ENCODE measurements at places on chromosomes 6 and 20. TPM values are rescaled to one million over a fixed set of nuclear protein-coding genes. Genes with fewer than 3 reads are reported as not detected.

GRCh38 chr20:47075263-47075662 is 180.6 kb downstream of the EYA2 start:
- no peaks in the 10 kb centered on the region for H3K36me3 ChIP-seq
- H3K27me3 ChIP-seq, result no peaks in the 10 kb centered on the region
- no peak overlapping the region for H3K4me3 ChIP-seq
- no peaks in the 10 kb centered on the region for H3K4me1 ChIP-seq
- H3K27ac ChIP-seq, result no peak overlapping the region

GRCh38 chr6:125195526-125195925 is 42.0 kb downstream of the TPD52L1 start:
- no peak overlapping the region for H3K4me3 ChIP-seq
- no peaks in the 10 kb centered on the region for H3K27me3 ChIP-seq
- no peaks in the 10 kb centered on the region for H3K36me3 ChIP-seq
- DNase-seq, result no peak
- peaks cover 37% of the 10 kb centered on the region for H3K4me1 ChIP-seq

DNA sequence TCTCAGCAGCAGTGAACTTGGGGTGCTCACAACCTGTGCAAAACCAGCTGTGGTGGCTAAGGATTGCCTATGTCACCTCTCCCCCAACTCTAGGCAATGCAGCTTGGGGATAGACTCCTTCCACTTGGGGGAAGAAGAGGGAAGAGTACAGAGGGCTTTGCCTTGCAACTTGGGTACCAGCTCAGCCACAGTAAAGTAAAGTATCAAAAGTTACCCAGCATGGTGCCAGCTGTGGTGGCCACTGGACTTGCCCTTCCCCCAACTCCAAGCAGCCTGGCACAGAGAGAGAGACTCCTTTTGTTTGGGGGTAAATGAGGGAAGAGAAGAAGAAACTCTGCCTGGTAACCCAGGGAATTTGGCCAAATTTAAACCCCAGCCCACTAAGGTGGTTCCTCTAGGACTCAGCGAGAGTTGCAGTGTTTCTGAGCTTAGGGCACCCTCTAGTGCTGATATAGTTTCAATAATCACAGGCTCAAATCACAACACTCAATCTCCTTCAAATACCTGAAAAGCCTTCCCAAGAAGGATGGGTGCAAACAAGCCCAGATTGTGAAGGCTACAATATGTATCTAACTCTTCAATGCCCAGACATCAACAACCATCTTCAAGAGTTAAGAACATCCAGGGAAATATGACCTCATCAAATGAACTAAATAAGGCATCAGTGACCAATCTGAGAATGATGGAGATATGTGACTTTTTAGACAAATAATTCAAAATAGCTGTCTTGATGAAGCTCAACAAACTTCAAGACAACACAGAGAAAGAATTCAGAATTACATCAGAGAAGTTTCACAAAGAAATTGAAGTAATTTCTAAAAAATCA is 7.6 kb upstream of the DEFB129 start:
- no peak overlapping the region for H3K27ac ChIP-seq
- no peaks in the 10 kb centered on the region for H3K36me3 ChIP-seq

DNA sequence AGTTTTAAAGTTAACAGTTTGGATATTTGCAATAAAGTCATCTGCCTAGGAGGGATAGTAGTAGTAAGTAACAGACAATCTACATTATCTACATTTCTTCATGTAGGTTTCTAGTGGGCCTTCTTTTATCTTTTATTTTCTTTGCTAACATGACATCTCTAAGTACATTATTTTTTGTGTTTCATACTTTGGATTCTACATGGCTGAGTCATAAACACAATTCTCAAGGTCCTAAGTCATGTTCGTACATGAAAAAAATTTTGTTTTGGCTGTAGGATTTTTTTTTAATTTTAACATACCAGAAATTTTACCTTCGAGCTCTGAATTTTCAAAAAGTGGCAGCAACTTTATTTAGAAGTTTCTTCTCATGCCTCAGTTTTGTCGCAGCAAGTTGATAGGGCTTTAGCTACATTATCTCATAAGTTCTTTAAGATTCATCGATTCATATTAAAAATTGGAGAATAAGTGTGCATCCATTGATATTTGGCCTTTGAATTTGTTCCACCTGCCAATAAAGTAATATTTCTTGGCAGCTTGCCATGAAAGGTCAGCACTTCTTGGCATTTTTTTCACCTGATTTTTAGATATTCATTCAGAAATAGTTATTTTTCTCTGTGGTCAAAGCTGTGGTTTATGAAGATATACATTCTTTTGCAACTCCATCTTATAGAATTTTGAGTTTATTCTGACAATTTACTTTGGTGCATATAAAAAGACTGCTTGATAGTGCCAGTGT is 146.2 kb downstream of the GRIK2 start:
- no peak for DNase-seq
- H3K4me1 ChIP-seq, result no peaks in the 10 kb centered on the region
- H3K4me3 ChIP-seq, result no peak overlapping the region
- H3K27ac ChIP-seq, result no peak overlapping the region

- H3K27ac ChIP-seq, result no peak overlapping the region
- H3K4me1 ChIP-seq, result no peaks in the 10 kb centered on the region
- DNase-seq, result no peak
- H3K36me3 ChIP-seq, result no peaks in the 10 kb centered on the region
- H3K27me3 ChIP-seq, result no peaks in the 10 kb centered on the region
Measured at GRCh38 chr6:18302561-18303439, 38.5 kb upstream of the DEK start.

DNA sequence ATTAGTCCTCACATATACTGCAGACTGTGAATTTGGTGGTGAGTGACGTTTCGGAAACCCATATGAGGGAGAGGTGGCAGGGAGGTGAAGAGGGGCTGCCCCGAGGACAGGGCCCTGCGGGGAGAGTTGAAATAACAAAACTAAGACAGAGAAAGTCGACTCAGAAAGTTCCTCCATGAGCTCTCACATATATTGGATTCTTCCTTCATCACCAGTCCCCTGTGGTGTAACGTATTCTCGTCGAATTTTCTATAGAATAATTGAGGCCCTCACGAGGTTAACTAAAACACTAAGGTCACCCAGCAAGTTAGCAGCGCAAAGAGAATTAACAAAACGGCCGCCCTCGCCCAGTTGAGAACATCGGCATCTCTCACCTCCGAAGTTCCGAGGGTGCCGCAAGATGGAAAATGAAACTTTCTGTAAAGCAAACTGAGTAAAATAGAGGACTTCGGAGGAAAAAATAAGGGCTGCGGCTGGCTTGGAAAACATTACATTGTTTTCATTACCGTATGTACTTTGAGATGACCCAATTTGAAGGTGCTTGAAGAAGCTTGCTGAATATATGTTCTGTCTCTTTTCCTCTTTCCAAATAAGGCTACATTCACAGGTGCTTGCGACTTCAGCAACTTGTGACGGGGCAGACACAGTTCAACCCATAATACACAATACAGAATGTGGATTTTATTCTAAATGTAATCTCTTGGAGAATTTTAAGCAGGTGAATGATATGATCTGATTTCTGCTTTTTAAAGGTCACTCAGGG is 490.9 kb upstream of the JARID2 start:
- no peak for DNase-seq
- H3K36me3 ChIP-seq, result no peaks in the 10 kb centered on the region
- H3K27ac ChIP-seq, result no peak overlapping the region
- no peaks in the 10 kb centered on the region for H3K27me3 ChIP-seq

Gene TINAG
- 17.4 TPM for total RNA-seq

- H3K36me3 ChIP-seq, result no peaks in the 10 kb centered on the region
- H3K4me3 ChIP-seq, result no peak overlapping the region
- no peak overlapping the region for H3K27ac ChIP-seq
Measured at GRCh38 chr20:1720845-1721475, 63.4 kb upstream of the SIRPG start.

DNA sequence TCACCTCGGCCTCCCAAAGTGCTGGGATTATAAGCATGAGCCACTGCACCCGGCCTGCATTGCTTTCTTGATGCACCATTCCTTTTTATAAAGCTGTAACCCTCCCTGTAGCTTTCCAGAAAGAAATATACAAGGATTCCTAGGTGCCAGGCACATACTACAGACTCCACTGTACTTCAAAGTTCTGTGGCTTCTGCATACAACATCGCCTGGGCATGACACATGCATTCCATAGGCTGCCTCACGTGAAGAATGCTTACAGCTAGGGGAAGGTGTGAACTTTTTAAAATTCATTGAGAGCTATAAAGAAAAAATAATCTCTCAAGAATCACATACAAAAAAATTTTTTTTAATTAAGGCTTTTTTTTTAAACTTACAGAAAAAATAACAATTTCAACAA is 50.2 kb downstream of the TRAM2 start:
- no peaks in the 10 kb centered on the region for H3K27me3 ChIP-seq
- no peaks in the 10 kb centered on the region for H3K36me3 ChIP-seq
- H3K4me1 ChIP-seq, result peaks cover 16% of the 10 kb centered on the region
- no peak for DNase-seq

- DNase-seq, result no peak
- H3K36me3 ChIP-seq, result no peaks in the 10 kb centered on the region
- H3K27ac ChIP-seq, result no peak overlapping the region
- H3K4me3 ChIP-seq, result no peak overlapping the region
- H3K27me3 ChIP-seq, result peaks cover 83% of the 10 kb centered on the region
Measured at GRCh38 chr20:58723628-58723984, 31.0 kb downstream of the NPEPL1 start.

DNA sequence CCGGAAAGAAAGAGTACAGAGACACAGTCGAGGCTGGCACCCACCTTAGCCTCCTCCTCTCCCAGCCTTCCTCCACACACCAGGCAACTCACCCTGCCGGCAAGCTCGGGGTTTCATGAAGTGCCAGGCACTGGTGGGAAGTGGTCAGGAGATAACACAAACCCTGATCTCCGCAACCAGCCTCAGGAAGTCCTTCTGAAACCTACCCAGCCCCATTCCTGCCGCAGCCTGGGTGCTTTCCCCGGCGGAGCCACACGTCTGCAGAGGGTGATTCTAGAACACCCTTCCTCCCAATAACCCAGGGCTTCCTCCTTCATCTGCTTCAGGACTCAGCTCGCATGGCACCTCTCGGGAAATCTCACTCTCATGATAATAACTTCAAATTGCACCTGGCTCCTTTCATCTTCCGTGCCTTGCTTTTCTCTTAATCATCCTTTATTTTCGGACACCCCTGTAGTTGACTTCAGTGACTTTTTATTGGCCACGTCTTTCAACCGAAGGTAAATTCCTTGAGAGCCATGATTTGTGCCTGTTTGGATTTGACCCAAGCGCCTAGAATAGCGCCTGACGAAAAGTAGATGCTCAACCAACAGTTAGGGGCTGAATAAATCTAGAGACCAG is 8.7 kb upstream of the HLA-E start:
- peaks cover 23% of the 10 kb centered on the region for H3K4me1 ChIP-seq
- peaks cover 66% of the 10 kb centered on the region for H3K27me3 ChIP-seq
- peak; percentile 45 for DNase-seq
- H3K27ac ChIP-seq, result no peak overlapping the region
- H3K4me3 ChIP-seq, result peak overlapping the region; percentile 60
- H3K36me3 ChIP-seq, result peaks cover 5% of the 10 kb centered on the region

DNA sequence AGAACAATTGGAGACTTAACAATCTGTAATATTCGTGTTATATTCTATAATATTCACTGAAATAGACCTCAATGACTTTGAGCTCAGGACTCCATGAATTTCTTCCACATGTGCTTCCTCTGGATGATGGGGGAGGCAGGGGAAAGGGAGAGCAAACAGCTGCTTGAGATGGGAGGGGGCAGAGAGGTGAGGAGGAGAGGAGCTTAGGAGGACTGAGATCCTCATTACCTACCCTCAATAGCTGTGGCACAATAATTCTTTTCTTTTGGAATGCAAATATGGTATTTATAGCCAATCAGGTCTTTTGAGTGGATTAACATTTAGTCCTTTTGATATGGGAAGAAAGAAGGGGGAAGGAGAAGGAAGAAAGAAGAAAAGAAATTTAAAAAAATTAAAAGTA is 64.1 kb upstream of the ZNF217 start:
- no peak for DNase-seq
- no peaks in the 10 kb centered on the region for H3K27me3 ChIP-seq
- H3K4me1 ChIP-seq, result peaks cover 47% of the 10 kb centered on the region
- H3K36me3 ChIP-seq, result peaks cover 10% of the 10 kb centered on the region

DNA sequence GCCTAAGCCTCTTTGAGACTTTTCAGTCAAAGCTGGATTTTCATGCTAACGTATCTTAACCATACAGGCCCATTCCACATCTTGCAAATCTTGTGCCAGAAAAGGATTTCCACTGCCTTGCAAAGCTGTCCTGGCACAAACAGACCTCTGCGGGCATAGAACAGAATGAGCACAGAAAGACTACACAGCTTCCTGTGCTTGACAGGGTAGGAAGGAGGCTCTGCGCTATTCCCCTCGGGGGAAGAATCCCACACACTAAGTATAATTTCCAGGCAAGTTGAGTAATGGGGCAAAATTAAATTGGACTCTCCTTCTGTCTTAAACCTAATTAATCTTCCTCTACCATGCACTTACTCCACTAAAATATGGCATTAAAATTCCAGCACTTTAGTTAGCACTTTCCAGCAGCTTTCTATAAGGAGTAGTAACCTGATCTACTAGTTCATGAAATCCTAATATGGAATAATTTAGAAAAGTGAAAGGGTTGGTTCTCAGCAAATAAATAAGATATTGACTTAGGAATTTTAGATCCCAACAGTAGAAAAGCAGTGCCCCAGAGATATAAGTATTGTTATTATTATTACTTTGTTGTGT is 532.1 kb upstream of the JAG1 start:
- no peaks in the 10 kb centered on the region for H3K36me3 ChIP-seq
- DNase-seq, result no peak
- peaks cover 28% of the 10 kb centered on the region for H3K4me1 ChIP-seq
- no peaks in the 10 kb centered on the region for H3K27me3 ChIP-seq
- H3K4me3 ChIP-seq, result no peak overlapping the region
- H3K27ac ChIP-seq, result peak overlapping the region; percentile 45

Gene NKAIN4
- not detected for total RNA-seq

GRCh38 chr20:17825252-17825959 is 125.6 kb downstream of the BANF2 start:
- no peak overlapping the region for H3K4me3 ChIP-seq
- peaks cover 20% of the 10 kb centered on the region for H3K4me1 ChIP-seq
- H3K27ac ChIP-seq, result no peak overlapping the region
- DNase-seq, result no peak

GRCh38 chr6:27837625-27838057 is 74.6 kb downstream of the OR2B2 start:
- no peak for DNase-seq
- H3K4me3 ChIP-seq, result no peak overlapping the region
- no peak overlapping the region for H3K27ac ChIP-seq
- H3K27me3 ChIP-seq, result no peaks in the 10 kb centered on the region
- H3K36me3 ChIP-seq, result peaks cover 13% of the 10 kb centered on the region
- peaks cover 17% of the 10 kb centered on the region for H3K4me1 ChIP-seq

- no peak for DNase-seq
- no peaks in the 10 kb centered on the region for H3K4me1 ChIP-seq
- H3K27ac ChIP-seq, result no peak overlapping the region
- H3K36me3 ChIP-seq, result no peaks in the 10 kb centered on the region
- no peak overlapping the region for H3K4me3 ChIP-seq
- no peaks in the 10 kb centered on the region for H3K27me3 ChIP-seq
Measured at GRCh38 chr6:95529762-95530161, 47.6 kb upstream of the MANEA start.

GRCh38 chr6:125662296-125662695 is 87.1 kb upstream of the HEY2 start:
- no peak for DNase-seq
- no peaks in the 10 kb centered on the region for H3K4me1 ChIP-seq
- H3K27ac ChIP-seq, result no peak overlapping the region
- no peak overlapping the region for H3K4me3 ChIP-seq
- peaks cover 26% of the 10 kb centered on the region for H3K27me3 ChIP-seq

Gene EEF1A2
- 359 TPM for total RNA-seq
